ENCODE measurements at places on chromosomes 11 and 22. TPM values are rescaled to one million over a fixed set of nuclear protein-coding genes. Genes with fewer than 3 reads are reported as not detected.

- DNase-seq = peak; percentile 19
Observed at GRCh38 chr11:114194702-114195101, 101.5 kb upstream of the NNMT start.

- DNase-seq = no peak
Observed at GRCh38 chr22:35479985-35480550, 60.6 kb upstream of the RASD2 start.

Gene IGSF22
- total RNA-seq = 2.5 TPM

GRCh38 chr22:22954656-22955055 lies 67.0 kb downstream of the IGLL5 start:
- DNase-seq = peak; percentile 31

Gene RFPL1
- total RNA-seq = not detected

DNA sequence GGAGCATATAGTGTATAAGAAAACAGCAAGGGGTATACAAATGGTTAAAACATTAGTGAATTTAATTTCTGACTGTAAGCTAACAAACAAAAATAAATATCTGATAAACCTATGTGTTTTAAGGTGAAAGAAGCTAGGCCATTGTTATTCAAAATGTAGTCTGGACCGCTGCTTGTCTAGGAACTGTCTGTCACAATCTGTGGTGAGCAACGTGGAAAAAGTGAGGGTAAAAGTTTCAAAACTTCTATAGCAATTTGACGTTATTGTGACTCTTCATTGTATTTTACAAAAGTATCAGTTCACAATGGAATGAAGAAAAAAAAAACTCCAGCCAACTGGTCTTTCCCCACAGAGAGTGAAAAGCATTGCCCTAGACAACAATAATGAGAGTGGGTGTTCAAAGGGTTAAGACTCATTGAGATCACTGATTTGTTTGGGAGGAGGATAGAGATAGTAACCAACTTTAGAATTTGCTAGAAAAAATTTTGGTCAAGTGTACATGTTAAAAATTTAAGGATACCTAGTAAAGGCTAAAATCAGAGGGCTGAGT lies 79.1 kb downstream of the UVRAG start:
- DNase-seq = no peak

GRCh38 chr11:94831529-94831928 lies 63.4 kb downstream of the AMOTL1 start:
- DNase-seq = no peak

GRCh38 chr11:129976328-129976727 lies 26.3 kb downstream of the PRDM10 start:
- no peak for DNase-seq

Gene HEPN1
- not detected for total RNA-seq

DNA sequence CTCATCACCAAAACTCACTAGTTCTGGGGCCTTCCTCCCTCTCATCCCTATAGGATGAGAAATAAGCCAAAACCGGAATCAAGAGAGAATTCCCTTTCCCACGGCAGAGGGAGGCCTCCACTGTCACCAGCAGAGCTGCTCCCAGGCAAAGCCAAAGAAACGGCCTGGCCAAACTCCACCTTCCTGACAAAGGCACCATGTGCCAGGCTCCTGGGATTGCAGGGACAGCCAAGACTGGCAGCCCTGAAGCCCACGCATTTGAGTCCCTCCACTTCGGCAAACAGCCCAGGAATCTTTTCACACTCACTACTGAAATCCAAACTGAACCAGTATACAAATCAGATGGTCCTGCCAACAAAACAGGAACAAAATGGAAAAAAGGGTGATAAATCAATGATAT lies 6.1 kb downstream of the SMCO4 start:
- no peak for DNase-seq

Gene BEST1
- total RNA-seq = 0.49 TPM

DNA sequence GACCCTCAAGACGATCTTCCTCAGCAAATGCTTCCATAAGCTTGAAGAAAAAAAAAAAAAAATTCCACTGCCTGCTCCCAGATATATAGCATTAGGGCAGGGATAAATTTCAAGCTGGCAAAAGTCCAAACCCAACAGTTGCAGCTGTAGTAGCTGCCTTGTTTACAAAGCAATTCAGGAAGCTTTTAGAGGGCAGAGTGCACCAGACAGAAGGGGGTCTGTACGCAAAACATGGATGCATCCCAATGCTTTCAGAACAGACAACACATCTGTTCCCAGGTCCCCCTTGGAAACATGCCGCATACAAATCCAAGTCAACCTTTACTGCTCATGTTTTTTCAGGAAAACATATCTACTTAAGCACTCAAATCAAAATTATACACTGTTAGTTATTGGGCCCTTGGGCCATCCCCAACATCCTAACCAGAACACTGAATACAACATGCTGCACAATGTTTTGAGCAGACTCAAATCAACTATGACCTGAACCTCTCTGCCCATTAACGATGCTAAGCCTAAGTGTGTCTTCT lies 94.5 kb downstream of the CADM1 start:
- no peak for DNase-seq

GRCh38 chr22:35712672-35713071 lies 5.0 kb upstream of the APOL5 start:
- DNase-seq = no peak

- DNase-seq = no peak
Observed at GRCh38 chr22:29479417-29480261, at the start of gene NEFH. NEFH (plus strand) TSS chr22:29480218; CDS start chr22:29480263, 45 bp downstream.

DNA sequence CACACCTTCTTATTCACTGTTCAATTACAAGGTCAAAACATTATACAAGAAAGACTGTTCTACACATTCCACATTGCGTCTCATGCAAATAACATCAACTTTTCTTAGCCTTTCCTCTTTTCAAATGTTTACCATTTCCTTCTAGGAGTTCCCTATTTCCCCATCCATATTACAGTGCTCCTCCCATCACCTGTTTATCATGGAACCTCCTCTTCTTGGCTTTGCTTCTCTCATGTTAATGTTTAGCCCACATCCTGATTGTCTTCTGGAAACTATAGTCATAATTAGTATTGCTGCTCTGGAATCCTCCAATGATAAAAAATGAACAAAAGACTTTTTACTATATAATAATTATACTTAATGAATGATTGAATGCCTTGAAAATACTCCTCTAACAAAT lies 21.3 kb downstream of the OR52E1 start:
- DNase-seq = no peak

GRCh38 chr22:36405671-36406538 lies 18.1 kb upstream of the MYH9 start:
- peak; percentile 17 for DNase-seq

DNA sequence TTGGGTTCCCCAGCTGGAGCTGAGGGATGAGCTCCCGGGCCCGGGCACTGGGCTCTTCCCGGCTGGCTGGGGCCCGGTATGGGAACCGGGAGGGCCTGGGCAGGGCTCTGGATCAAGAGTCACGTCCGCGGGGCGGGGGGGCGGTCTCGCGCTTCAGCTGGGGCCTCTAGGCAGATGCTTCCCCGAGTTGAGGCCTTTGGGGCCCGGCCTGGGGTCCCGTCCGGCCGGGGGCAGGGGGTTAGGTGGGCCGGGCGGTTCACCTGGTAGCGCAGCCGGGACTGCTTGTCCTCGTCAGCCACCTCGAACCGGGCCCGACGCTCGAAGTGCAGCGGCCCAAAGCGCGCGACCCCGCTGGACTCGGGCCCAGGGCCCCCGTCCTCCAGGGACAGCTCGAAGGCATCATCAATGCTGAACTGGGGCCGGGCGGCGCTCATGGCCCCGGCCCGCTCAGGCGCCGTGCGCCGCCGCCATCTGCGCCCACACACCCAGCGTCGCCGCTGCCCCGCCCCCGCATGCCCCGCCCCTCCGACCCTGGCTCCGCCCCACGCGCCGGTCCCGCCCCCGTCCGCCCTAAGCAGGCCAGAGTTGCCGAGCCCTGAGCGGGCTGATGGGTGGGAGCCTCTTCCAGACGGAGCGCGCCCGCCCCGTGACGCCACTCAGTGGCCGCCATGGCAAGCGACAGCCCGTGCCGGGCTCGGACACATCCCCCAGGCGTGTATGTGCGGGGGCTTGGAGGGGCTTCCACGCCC lies at the start of gene TMEM134:
TSS of gene TMEM134 (minus strand) at position 493 of the 749 bp plus-strand sequence. CDS start at position 434, 59 bp downstream.
- peak; percentile 90 for DNase-seq

Gene CALCA
- not detected for total RNA-seq
